ENCODE measurements at places on chromosomes 13 and 19. TPM values are rescaled to one million over a fixed set of nuclear protein-coding genes. Genes with fewer than 3 reads are reported as not detected.

The PPP1R37 gene
- total RNA-seq: 18.7 TPM

DNA sequence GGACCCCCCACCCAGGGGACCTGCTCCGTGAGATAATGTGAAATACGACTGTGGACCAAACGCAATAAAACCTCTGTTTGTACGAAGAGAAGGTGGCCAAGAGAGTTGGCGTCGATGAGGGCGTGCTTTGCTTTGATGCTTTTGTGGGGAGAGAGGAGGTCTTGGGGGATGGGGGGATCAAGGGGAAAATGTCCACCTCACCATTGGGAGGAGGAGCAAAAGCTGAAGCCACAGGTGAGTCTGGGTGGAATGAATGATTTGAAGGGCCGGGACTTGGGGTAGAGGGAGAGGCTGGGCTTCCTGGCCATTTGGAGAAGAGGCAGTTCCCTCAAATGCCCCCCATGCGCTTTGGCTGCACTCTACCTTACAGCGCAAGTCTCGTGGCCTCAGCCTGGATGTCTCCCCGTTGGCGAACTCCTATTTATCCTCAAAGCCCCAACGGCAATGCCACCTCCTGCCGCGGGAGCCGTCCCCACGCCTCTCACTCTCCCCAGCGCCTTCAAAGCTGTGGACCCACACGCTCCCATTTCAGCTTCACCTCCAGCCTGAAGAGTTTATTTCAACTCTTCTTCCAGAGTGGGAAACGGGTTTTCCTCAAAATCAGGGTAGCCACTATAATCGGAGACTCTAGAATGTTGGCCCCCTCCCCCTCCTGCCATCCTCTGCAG is 795 bp upstream of the ABCA7 start:
- no peak for DNase-seq

DNA sequence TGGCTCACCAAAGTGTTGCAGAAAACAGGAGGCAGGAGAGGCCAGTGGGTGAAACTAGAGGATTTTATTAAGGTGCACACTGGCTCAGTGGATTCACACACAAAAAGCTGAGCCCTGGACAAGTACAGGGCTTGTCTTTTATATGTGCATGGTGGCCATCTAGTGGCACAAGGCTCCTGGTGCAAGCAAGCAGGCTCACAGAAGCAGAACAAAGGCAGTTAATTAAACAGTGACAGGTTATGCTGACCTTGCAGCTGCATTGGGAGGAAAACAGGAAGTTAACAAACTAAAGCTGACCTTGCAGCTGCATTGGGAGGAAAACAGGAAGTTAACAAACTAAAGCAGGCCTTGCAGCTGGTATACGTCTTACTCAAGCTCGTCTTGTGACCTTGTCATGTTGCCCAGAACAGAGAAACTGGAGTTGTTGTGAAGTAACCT is 65.3 kb upstream of the ZNF681 start:
- no peak for DNase-seq

GRCh38 chr13:59495299-59495698 is 668.4 kb downstream of the DIAPH3 start:
- DNase-seq: no peak

- DNase-seq: no peak
Observed at GRCh38 chr13:92172191-92172590, 773.8 kb downstream of the GPC5 start.

DNA sequence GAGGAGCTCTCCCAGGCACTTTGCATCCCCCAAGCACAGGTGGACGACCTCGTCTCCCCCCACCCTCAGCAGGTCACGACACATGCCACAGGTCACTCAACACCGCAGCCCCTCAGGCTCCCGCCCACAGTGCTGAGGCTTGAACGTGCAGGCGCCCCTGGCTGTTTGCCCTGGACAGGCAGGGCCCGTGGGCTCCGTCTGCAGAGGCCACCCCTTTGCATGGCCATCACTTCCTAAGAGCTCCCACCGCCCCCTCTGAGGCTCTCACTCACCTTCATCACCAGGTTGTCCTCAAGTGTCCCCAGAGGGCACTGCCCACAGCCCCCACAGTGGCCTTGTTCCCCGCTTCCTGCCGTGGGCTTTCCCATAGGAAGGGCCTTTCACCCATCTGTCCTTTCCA is 132.1 kb upstream of the MCF2L start:
- no peak for DNase-seq
